ENCODE measurements at places on chromosomes 6 and 20.

- no peak for DNase-seq
Observed at GRCh38 chr6:72760114-72760793, 138.4 kb downstream of the KCNQ5 start.

DNA sequence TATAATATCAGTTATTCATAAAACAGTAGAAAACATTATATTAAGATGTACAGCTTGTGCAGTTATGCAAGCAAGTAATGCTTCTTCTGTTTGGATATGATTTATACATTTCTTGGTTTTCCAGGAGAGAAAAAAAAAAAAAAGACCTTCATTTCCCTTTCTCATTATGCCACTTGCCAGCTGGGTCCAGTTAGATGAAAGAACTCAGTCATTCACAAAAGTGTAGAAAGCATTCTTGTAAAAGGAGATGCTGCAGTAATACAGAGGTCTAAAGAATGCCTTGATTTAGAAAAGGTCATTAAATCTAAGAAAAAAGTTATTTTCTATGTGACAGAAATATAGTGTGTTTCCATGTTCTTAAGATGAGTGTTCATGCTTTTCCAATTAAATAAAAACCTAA is 7.4 kb downstream of the PDE7B start:
- DNase-seq: no peak

DNA sequence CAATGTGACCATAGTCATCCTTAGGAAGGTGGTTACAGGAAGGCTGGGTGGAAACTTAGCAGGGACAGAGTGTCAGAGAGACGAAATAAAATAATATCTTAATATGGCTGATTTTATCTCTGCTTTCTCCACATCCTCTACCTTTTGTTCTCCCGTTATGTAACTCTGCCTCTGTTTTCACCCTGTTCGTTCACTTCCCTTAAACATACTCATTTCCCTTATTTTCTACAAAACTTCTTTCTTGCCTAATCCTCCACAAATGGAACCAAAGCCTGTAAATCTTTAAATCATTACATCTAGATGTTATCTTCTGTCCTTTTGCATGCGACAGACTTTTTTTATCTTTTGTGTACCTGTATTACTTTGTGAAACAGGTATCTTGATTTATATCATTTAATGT is 23.3 kb upstream of the CRIP3 start:
- no peak for DNase-seq

DNA sequence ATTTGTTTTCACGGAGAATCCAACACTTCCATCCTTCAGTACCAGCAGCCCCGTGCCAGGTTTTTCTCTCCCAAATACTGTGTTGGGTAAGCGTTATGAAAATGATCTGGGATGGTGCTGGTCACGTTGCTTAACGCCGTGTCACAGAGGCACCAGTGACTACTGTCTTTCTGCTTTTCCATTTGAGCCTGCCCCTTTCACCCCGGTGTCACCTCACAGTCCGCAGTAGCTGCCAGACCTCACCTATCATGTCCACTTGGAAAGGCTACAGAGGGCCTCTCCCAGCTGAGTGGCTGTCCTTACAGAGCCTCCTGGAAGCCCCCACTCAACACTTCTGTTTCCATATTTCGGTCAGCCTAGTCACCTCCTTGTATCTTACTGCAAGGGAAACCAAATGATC is 176.5 kb upstream of the ARID1B start:
- DNase-seq: no peak

- DNase-seq: no peak
Observed at GRCh38 chr6:89260832-89261231, 43.7 kb upstream of the GABRR1 start.

- DNase-seq: no peak
Observed at GRCh38 chr6:169648092-169648491, 53.7 kb downstream of the WDR27 start.

GRCh38 chr20:23435626-23436539 is 3.6 kb upstream of the CSTL1 start:
- no peak for DNase-seq

DNA sequence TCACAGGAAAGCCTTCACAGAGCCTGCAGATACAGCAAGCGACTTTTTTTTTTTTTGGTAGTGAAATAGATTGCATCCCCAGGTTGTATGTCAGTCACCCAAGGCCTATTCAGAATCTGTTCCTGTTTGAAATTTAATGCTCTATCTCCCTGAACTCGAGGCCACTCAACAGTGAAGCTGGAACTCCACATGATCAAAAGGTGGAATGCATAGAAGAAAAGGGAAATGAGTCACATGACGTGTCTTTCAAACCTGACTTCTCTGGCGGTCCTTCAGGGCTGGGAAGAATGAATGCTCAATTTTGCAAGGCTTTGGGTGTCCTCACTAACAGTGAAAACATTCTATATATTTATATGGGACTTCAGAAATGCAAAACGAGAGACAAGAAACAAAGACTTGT is 88.4 kb upstream of the B3GAT2 start:
- no peak for DNase-seq

- DNase-seq: no peak
Observed at GRCh38 chr20:48139262-48140041, 354.2 kb upstream of the SULF2 start.
